ENCODE measurements at places on chromosomes 13 and 19.

DNA sequence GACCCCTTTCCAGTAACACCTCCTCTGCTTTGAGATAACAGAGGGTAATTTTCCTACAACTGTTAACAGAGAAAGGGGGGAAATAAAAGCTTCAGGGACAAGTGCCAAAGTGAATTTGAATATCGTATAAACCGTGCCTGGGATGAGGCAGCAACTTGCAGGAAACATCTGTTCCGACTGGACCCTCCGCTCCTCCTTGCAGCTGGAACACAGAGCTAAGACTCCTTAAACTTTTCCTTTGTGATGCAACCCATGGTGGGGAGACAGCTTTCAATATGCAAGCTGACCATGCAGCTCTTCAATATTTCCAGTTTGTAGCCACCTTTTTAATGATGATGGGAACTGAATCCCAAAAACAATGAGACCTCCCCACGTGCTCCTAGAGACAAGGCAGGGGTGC lies 432.6 kb downstream of the ZNF536 start:
- DNase-seq, result no peak

- DNase-seq, result no peak
These were observed 36.4 kb upstream of the NANOS3 start for GRCh38 chr19:13840305-13841085.

GRCh38 chr13:99709134-99709533 lies 207.9 kb downstream of the TM9SF2 start:
- no peak for DNase-seq

GRCh38 chr13:112903606-112904195 lies 65.3 kb upstream of the MCF2L start:
- DNase-seq, result no peak

GRCh38 chr19:7442423-7442822 lies 46.4 kb downstream of the PEX11G start:
- DNase-seq, result no peak

- peak; percentile 66 for DNase-seq
These were observed at the start of gene POLR1D for GRCh38 chr13:27621366-27622101. Gene POLR1D (plus strand): TSS chr13:27621892. CDS start chr13:27621984, 92 bp downstream.

- no peak for DNase-seq
These were observed 74.1 kb downstream of the DCLK1 start for GRCh38 chr13:36057041-36057440.

DNA sequence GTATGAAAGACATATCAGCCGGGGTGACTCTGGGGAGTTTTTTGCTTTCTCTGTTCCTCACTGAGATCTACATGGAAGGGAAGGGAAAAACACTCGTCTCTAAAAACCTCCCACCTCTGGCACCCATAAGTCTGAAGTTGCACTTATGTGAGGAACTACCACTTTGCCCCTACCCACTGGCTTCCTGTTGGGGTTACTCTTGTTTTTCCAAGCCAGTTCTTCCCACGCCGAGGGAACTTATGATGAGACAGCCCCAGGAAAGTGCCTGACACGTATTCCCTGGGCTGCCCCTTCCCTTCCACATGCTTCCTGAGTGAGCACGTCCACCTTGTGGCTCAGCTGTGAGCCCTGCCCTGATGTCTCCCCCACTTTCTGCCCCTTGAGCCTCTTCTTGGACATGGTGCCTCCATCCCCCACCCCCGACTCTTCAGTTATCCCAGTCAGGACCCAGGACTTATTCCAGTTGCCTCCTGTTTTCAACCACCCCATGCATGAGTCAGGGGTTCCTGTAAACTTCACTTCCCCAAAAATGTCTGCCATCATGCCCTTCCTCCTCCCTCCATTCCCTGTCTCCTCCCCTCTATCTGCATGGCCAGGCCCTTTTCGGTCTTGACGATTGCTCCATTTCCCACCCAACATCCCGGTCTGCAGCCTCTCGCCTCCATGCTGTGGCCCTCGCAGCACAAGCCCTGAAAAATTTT lies 5.1 kb upstream of the SIGLEC7 start:
- DNase-seq, result no peak

GRCh38 chr13:39073983-39074382 lies 35.7 kb downstream of the NHLRC3 start:
- DNase-seq, result no peak

DNA sequence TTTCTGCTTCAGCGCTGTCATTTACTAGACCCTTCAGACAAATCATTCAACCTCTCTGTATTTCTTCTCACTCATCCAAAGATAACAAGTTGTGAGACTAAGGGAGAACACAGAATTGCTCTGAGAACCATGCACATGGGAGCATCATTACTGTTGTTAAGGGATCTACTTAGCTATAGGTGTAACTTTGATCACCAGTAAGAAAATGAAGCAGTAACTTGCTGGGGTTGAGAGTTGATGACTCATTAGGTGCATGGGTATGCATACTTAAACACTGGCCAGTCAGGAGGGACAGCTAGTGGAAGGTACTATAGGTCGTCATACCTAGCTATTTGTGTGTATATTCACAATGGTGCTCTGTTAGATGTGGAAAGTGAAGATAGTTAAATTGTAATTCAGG lies 61.5 kb downstream of the B3GLCT start:
- no peak for DNase-seq

DNA sequence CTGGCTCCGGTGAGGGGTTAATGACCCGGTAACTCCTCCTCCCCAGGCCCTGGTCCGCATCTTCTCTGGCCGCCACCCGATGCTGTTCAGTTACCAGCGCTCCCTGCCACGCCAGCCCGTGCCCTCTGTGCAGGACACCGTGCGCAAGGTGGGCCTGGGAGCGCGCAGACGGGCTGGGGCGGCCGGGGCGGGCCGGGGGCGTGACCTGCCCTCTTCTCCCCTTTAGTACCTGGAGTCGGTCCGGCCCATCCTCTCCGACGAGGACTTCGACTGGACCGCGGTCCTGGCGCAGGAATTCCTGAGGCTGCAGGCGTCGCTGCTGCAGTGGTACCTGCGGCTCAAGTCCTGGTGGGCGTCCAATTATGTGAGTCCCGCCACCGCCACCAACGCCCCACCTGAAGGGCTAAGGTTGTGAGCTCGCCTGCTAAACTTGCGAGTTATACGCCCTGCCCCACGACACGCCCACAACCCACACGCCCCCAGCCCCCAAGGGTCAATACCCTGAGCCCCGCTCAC lies 10.4 kb downstream of the CPT1C start:
- no peak for DNase-seq

DNA sequence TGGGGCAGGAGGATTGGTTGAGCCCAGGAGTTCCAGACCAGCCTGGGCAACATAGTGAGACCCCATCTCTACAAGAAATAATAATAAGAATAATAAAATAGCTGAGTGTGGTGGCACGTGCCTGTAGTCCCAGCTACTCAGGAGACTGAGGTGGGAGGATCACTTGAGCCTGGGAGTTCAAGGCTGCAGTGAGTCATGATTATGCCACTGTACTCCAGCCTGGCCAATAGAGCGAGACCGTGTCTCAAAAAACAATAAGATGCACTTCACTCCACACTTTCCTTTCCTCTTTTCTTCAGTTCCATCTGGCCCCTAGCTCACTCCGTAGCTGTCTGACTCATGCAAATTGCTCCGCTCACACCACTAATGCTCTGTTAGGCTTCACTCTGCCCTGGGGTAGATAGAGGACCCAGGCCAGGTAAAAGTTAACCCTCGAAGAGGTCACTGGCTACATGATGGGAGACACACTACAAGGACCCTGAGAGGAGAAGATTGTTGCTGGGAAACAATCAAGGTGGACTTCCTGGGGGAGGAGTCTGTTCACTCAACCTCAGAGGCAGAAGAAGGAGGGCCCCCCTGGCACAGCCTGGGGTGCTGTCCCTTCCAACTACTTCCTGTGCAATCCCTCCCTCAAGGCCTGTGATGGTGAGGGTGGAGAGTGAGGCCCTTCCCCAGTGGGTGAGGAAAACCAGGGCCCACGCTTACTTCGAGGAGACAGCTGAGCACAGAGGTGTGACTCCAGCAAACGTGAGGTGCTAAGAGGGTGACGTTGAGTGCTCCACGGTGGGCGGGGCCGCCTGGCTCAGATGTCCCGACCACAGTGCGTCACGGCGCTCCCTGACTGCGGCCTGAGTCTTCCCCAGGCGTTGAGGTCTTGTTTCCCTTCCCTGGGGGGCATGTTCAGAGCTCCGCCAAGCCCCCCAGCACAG lies 8.8 kb upstream of the TNFSF9 start:
- no peak for DNase-seq

DNA sequence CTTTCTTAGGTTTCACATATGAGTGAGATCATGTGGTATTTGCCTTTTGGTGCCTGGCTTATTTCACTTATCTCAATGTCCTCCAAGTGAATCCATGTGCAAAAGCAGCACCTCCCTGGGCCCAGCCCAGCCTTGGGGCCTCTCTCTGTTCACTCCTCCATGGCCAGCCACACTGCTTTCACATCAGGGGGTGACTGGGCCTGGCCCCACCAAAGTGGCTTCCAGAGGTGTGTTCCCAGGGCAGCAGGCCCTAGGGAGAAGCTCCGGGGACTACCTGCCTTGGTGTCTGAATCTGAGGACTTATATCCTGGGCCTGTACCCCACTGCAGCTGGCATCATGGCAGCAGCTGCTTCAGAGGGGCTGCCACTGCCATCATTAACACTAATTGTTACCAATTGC lies 829.9 kb upstream of the SLITRK5 start:
- DNase-seq, result no peak

DNA sequence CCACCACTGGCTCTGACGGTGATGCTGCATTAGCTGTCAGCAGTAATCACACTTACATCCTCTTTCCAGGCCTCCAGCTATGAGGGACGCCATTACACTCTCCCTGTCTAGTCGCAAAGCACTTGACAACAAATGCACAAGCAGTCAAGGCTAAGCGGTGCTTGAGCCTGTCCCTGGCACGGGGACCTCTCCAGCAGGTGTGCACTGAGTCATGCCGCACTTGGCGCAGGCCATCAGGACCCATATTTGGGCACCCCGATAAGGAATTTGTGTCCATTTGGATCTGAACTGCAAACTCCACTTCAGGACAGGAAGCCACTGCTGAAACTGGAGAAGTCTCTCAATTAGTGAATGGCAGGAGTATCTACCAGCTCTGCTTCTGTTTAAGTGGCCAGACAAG lies 301.9 kb upstream of the OBI1 start:
- no peak for DNase-seq

GRCh38 chr13:100022798-100023197 lies 41.2 kb downstream of the ZIC2 start:
- no peak for DNase-seq

- no peak for DNase-seq
These were observed 347.2 kb downstream of the ZNF536 start for GRCh38 chr19:30719189-30719998.
